Caco-2 (cell line): ENCODE measurements at places on chromosomes 1 and 21. TPM values are rescaled to one million over a fixed set of nuclear protein-coding genes. Genes with fewer than 3 reads are reported as not detected.

CIART gene
- 2.6 and 3.2 TPM in 2 replicates for total RNA-seq

DNA sequence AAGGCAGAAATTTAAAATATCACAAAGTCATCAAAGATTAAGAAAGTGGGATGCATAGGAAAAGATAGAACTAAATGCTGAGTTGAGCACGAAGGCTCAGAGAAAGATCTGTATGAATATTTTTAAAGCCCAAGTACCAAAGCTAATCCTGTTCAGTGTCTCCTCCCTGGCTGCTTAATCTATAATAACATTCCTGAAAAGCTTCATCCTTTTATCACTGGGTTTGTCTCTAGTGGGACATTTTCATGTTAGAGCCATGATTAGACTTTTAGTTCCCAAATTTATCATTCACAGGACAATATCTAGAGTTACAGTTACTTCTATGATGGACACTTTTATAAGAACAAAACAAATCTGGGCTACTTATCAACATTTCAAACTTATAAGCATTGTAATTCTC lies 38.6 kb downstream of the TNFSF18 start:
- no peak overlapping the region for H3K4me3 ChIP-seq
- no peak overlapping the region for H3K27ac ChIP-seq
- H3K36me3 ChIP-seq, result no peaks in the 10 kb centered on the region
- DNase-seq, result no peak

- H3K27me3 ChIP-seq, result no peaks in the 10 kb centered on the region
- no peaks in the 10 kb centered on the region for H3K36me3 ChIP-seq
- no peaks in the 10 kb centered on the region for H3K4me1 ChIP-seq
These were observed 31.1 kb downstream of the CASZ1 start for GRCh38 chr1:10765304-10765703.

DNA sequence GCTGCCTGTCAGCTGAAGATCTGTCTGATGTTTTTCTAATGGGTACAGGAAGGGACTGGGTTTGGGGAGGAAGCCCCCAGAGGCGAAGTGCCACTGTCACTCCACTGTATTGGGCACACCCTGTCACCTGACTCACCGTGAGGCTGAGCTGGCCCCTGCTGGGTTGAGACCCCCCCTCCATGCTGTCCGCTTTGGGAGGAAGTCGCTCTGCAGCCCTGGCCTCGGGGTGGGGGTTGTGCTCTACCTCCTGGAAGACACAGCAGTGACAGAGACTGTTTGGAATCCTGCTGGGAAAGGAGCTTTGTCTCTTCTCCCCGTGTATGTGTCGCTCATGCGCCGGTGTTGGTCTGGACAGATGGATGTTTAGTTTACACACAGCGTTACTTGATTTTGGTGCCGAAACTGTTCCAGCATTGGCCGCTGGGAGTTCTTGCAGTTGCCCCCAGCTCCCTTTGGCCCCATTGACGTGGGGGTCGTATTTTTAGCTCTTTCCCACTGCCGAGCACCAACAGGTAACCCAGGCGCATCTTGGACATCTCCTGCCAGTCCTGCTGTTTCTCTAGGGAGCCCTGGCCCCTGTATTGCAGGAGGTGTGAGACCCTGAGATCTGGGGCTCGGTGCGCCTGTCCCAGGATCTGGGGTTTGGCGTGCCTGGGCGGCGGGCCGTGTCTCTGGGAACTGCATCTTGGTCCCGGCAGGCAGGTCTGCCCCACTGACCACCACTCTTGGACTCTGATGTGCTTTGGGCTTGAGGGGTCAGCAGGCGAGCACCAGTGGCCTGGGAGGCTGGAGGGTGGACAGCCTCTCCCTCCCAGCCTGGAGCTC lies 30.3 kb downstream of the SLX9 start:
- H3K4me1 ChIP-seq, result no peaks in the 10 kb centered on the region
- no peak overlapping the region for H3K4me3 ChIP-seq
- H3K36me3 ChIP-seq, result no peaks in the 10 kb centered on the region; the same call in 1 of the 2 replicates
- H3K27ac ChIP-seq, result no peak overlapping the region
- DNase-seq, result no peak

- H3K27ac ChIP-seq, result no peak overlapping the region
- DNase-seq, result no peak
- H3K27me3 ChIP-seq, result no peaks in the 10 kb centered on the region
- H3K4me1 ChIP-seq, result no peaks in the 10 kb centered on the region
- no peak overlapping the region for H3K4me3 ChIP-seq
- no peaks in the 10 kb centered on the region for H3K36me3 ChIP-seq
These were observed 7.0 kb upstream of the ADORA1 start for GRCh38 chr1:203120325-203121153.

GRCh38 chr1:2344744-2345296 lies 46.5 kb downstream of the MORN1 start:
- H3K27me3 ChIP-seq, result no peaks in the 10 kb centered on the region
- DNase-seq, result no peak
- H3K4me1 ChIP-seq, result no peaks in the 10 kb centered on the region
- no peak overlapping the region for H3K27ac ChIP-seq
- H3K36me3 ChIP-seq, result no peaks in the 10 kb centered on the region
- H3K4me3 ChIP-seq, result no peak overlapping the region

LEPR gene
- 1.5 and 1.9 TPM in 2 replicates for total RNA-seq

- H3K4me3 ChIP-seq, result no peak overlapping the region
- DNase-seq, result no peak
- no peaks in the 10 kb centered on the region for H3K27me3 ChIP-seq
- H3K36me3 ChIP-seq, result no peaks in the 10 kb centered on the region
- H3K4me1 ChIP-seq, result no peaks in the 10 kb centered on the region
These were observed 1.9 kb downstream of the SH3BGR start for GRCh38 chr21:39453571-39454179.

- no peaks in the 10 kb centered on the region for H3K36me3 ChIP-seq
- H3K27ac ChIP-seq, result no peak overlapping the region
- DNase-seq, result no peak
- no peaks in the 10 kb centered on the region for H3K4me1 ChIP-seq
- H3K4me3 ChIP-seq, result no peak overlapping the region
- H3K27me3 ChIP-seq, result no peaks in the 10 kb centered on the region
These were observed 166.5 kb downstream of the TPR start for GRCh38 chr1:186208405-186209129.

DNA sequence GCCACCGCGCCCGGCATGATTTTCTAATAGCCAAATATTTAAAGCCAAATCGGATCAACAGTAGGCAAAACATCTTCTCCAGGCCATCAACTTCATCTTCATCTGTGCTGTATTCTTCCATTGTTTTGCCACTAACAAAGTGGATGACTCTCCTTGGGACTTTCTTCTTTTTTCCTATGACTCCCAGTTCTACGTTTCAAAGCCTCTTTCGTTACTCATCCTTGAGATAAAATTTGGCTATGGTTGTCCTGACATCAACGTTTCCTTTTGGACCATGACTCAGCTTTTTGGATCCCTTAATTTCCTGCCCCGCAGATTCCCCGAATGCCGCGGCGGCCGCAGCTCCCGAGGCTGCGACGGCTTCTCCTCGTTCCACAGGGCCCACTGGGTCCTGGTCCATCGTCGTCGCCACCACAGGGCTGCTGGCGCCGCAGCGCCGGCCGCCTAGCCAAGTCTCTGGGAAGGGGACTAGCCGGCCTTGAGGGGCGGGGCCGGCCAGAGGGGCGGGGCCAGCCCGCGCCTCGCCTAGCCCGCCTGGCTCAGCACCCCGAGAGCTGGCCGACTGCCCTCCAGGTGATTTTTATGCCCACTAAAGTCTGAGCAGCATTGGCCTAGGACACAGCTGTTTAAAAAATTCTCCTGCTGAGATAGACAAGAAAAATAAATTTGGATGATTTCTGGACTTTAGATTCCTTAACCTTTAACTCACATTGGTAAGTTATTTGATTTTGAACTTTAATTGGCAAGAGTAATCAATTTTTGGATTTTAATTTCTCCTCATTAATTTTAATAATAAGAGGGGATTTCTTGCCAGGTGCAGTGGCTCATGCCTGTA lies 93.9 kb downstream of the ADCY10 start:
- peaks cover 27% of the 10 kb centered on the region for H3K4me1 ChIP-seq
- H3K27ac ChIP-seq, result peak overlapping the region; percentile 43
- H3K4me3 ChIP-seq, result no peak overlapping the region
- no peak for DNase-seq
- H3K36me3 ChIP-seq, result no peaks in the 10 kb centered on the region

DNA sequence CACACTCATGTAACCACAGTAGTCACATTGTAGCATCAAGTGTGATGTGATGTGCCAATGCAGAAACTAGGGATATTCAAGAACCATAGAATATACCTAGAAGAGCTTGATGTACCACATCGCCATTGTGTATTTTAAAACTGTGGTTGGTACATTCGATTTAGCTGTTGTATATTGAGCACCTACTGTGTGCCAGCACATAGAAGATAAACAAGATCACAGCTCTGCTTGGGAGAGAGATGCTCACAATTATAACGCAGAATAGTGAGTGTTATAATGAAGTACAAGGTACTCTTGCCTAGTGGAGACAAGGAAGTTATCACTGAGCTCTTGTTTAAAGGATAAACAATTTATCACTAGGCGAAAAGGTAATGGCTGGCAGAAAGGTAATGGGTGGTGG lies 4.7 kb downstream of the BTF3L4 start:
- H3K36me3 ChIP-seq, result no peaks in the 10 kb centered on the region; the same call in 1 of the 2 replicates
- H3K4me3 ChIP-seq, result no peak overlapping the region
- DNase-seq, result no peak
- H3K27me3 ChIP-seq, result no peaks in the 10 kb centered on the region

DNA sequence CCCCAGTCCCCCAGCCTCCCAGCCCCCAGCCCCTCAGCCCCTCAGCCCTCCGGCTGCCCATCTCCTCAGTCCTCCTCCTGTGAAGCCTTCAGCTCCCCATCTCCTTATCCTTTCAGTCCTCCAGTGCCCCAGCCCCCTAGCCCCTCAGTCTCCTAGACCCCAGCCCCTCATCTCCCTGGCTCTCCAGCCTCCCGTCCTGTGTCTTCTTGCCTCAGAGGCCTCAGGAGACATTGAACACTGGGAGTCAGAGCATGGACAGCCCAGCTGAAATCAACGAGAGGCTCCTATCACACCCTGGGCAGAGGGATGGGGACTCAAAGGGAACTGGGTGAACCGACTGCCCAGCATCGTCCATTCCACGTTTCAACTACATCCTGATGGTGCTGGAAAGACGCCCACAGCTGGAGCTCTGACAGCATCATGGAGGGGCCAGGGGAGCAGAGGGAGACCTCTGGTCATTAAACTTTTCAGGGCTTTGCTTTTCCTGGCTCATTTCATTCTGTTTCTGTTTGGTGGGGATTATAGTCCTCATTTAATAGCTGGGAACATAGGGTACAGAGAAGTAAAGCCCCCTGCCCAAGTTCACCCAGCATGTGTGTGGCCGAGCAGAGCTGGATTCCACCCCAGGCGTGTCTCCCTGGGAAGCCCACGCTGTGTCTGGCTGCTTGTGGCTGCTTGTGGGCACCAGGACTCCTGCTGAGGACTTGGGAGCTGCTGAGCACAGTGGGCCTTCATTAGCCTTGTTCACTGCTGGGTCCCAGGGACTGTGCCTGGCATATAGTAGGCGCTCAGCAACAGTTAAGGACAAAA lies 396.7 kb downstream of the PTPRU start:
- no peaks in the 10 kb centered on the region for H3K4me1 ChIP-seq
- H3K27me3 ChIP-seq, result no peaks in the 10 kb centered on the region
- no peak overlapping the region for H3K27ac ChIP-seq
- no peak overlapping the region for H3K4me3 ChIP-seq
- DNase-seq, result no peak

GRCh38 chr1:156814571-156815260 lies 1.9 kb downstream of the SH2D2A start:
- H3K4me1 ChIP-seq, result peaks cover 11% of the 10 kb centered on the region; the same call in 1 of the 2 replicates
- H3K27me3 ChIP-seq, result no peaks in the 10 kb centered on the region
- DNase-seq, result no peak
- peak overlapping the region; percentile 55 for H3K4me3 ChIP-seq
- H3K36me3 ChIP-seq, result no peaks in the 10 kb centered on the region

DNA sequence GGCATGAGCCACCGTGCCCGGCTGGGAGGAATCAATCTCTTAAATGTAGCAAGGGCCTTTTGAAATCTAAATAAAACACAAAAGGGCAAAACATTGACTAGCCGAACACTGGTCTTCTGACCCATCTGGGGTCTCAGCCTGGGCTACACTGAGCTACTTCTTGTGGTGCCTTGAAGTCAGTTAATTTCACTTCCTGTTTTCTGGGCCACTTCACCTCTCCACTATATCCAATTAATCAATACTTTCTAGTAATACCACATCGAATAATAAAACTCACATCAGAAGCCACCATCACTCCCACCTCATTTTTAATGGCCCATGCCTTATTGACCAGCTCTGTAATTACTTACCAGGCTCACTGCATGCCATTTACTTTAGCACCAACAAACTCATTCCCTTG lies 138.0 kb upstream of the SAMSN1 start:
- H3K4me3 ChIP-seq, result no peak overlapping the region
- H3K36me3 ChIP-seq, result no peaks in the 10 kb centered on the region
- no peaks in the 10 kb centered on the region for H3K27me3 ChIP-seq
- DNase-seq, result no peak
- H3K4me1 ChIP-seq, result no peaks in the 10 kb centered on the region
- no peak overlapping the region for H3K27ac ChIP-seq

DNA sequence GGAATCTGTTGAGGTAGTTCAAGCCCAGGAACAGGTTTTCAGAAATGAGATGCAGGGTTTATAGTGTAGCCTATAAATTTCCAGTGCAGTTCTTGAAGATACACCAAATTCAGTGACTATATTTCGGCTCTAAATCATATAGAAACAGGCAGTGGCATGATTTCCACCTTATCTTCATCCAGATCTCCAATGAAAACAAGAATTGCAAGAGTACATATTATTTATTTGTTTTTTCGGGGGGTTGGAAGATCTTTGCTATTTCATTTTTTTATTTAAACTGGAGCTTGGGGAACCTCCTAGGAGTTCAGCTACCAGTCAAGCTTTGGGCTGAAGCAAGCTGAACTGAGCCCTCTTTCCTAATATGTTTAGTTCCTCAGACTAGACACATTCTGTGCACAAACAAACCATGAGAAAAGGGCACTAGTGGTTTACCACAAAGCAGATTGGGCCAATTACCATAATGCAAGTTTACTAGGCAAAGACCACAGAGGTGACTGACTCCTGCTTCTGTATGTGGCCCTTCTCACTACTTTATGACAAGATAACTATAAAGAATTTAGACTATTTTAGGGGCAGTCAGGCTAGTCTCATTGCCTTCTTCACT lies 68.5 kb downstream of the RGS2 start:
- H3K27ac ChIP-seq, result no peak overlapping the region
- no peaks in the 10 kb centered on the region for H3K27me3 ChIP-seq
- H3K4me3 ChIP-seq, result no peak overlapping the region
- no peaks in the 10 kb centered on the region for H3K36me3 ChIP-seq
- no peak for DNase-seq

- H3K27me3 ChIP-seq, result no peaks in the 10 kb centered on the region
- H3K36me3 ChIP-seq, result peaks cover 2% of the 10 kb centered on the region; the same call in 1 of the 2 replicates
- H3K27ac ChIP-seq, result no peak overlapping the region
- DNase-seq, result no peak
- H3K4me3 ChIP-seq, result no peak overlapping the region
- no peaks in the 10 kb centered on the region for H3K4me1 ChIP-seq
These were observed 13.6 kb downstream of the ADIPOR1 start for GRCh38 chr1:202944438-202944921.

GRCh38 chr1:12040457-12041051 lies 21.3 kb downstream of the MIIP start:
- no peak overlapping the region for H3K4me3 ChIP-seq
- no peak overlapping the region for H3K27ac ChIP-seq
- H3K4me1 ChIP-seq, result no peaks in the 10 kb centered on the region
- no peak for DNase-seq
